ENCODE measurements at places on chromosomes 12 and 14. TPM values are rescaled to one million over a fixed set of nuclear protein-coding genes. Genes with fewer than 3 reads are reported as not detected.

The OR4Q2 gene
- total RNA-seq: not detected

The GAS2L3 gene
- total RNA-seq: 2.7 TPM

The SLIRP gene
- total RNA-seq: 92.1 TPM

The CLEC9A gene
- total RNA-seq: not detected

The HOXC11 gene
- not detected for total RNA-seq

The RBP5 gene
- 0.42 TPM for total RNA-seq

The KRT78 gene
- total RNA-seq: not detected

The CCDC196 gene
- not detected for total RNA-seq

The SERPINA1 gene
- not detected for total RNA-seq

The TMEM52B gene
- not detected for total RNA-seq

Measured in activated CD8-positive, alpha-beta T cell treated with anti-CD3 and anti-CD28 coated beads, Interleukin-2, amount 10 ng/mL, durations not matched to agents 7 days and 5 days (primary cell).